ENCODE measurements at places on chromosomes 12 and 14.
A peak's percentile ranks its signal among the peaks of the same experiment; 100 is the strongest.

DNA sequence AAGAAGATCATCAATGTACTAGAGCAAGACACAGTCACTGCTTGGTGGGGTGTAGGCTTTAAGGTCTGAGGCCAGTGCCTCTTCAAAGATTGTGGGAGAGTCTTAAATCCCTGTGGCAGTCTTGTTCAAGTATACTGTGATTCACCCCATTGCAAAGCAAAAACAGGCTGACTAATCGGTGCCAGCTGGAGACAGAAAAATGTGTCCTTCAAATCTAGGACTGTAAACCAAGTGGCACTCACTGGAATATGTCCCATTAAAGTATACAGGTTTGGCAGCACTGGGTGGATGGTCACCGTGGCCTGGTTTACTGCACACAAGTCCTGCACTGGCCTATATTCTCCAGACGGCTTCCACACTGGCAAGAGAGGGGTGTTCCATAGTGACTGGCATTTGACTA, 1315.3 kb downstream of the TMEM121 start:
- DNase-seq = no peak

DNA sequence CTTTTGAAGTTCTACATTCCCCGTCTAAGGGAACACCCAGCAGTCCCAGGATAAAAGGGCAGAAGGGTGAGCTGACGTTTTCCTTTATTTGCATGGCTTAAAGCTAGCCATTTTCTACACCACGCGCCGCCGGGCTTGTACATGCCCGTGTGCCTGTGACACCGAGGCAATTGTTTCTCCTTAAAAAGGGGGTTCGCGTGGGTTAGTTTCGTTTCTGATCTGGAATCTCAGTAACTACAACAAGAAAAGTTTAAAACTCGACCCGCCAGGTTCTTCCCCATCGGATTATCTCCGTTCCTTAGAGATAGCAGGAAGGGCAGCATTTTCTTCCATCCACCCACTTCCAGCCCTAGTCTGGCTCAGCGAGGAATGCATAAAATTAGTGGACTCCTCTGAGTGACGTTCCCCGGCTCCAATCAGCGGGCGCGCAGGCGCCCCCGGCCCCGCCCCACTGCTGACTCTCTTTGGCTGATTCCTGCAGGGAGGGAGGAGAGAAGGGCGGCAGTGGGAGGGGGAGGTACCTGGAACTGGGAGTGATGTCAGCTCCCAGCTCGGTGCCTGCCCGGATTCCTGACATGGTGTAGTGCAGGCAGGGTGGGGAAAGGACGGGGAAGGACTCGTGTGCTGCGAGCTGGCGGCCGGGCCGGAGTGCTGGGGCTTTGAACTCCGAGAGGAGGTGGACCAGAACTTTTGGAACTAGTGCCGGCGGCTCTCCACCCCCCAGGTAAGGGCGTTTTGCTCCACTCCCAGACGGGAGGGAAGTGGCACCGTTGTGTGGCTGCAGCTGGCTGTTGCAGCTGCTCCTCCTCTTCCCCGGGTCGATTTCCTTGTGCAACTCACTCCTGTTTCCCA, at the start of gene PPFIBP1:
TSS of gene PPFIBP1 (plus strand) at position 565 of the 852 bp plus-strand sequence. CDS start 109,191 bp downstream, outside the sequence.
- DNase-seq = peak; percentile 92

- DNase-seq = peak; percentile 35
These were observed 88.4 kb downstream of the POLR3B start for GRCh38 chr12:106445959-106446358.

GRCh38 chr14:81234278-81234677, 13.5 kb upstream of the GTF2A1 start:
- DNase-seq = peak; percentile 15

- no peak for DNase-seq
These were observed 9.2 kb upstream of the HSP90AA1 start for GRCh38 chr14:102095871-102096568.

DNA sequence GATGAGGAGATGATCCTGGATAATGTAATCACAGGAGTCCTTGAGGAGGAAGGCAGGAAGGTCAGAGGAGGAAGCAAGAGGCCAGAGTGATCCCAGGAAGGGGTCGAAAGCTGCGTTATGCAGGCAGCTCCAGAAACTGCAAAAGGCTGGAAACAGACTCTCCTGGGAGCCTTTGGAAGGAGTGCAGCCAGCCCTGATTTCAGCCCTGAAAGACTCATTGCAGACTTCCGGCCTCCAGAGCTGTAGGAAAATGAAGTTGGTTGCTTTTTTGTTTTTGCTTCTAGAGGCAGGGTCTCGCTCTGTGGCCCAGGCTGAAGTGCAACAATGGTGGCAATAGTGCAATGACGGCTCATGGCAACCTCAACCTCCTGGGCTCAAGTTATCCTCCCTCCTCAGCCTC, 44.6 kb upstream of the FZD10 start:
- DNase-seq = no peak

- DNase-seq = peak; percentile 72
These were observed 165.8 kb downstream of the EMP1 start for GRCh38 chr12:13362260-13362841.

DNA sequence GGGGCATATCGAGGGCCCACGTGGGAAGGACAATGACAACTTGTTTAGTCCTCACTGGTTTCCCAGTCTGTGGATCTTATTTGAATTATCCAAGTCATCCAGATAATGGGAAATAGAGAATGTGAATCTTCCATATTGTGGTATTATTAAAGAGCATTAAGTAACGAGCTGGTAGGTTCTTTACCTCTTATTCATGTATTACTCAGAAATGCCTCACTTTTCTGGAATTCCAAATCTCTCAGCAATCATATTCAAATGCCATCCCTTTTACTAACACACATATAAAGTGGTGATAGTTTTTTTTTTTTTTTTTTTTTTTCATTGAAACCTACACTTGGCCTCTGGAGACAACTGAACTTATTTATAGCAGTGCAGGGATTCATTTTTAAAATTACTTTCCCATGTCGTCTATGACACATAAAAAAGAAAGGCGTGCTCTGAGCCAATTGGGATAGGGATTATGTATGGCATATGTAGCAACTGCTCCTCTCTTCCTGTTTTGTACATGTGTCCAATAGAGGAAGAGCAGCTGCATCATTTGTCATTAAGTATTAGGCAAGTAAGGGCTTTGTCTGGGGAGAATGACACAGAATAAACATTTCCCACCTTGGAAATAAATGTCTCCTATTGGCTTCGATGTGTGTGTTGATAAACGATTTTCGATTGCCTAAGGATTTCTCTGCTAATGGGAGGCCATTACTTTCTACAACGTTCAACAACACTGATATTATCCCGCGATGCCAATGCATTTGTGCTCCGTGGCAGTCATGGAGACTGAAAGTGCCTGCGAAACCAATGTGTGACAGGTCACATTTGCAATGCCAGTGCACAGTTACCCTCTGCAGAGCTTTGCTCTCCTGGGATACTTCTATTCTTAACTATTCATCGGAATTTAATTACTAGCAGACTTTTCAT, 78.6 kb upstream of the IFNG-AS1 start:
- DNase-seq = no peak

GRCh38 chr12:42208574-42208973, 29.5 kb downstream of the YAF2 start:
- DNase-seq = no peak

DNA sequence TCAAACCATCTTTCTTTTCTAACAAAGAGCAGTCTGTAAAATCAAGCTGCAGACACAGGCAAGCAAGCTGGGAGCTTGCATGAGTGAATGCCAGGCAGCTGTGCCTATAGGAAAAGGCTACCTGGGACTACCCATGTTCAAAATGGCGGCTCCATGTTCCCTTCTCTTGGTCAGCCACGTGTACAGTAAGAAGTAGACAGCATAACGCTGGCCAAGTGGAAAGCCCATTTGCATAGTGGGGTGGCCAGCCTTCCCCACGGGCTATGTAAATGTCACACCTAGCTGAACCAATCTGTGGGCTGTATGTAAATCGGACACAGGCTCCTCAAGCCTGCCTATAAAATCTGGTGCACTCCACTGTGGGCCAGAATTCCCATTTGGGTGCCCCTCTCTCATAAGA, 117.1 kb downstream of the SYT10 start:
- no peak for DNase-seq

DNA sequence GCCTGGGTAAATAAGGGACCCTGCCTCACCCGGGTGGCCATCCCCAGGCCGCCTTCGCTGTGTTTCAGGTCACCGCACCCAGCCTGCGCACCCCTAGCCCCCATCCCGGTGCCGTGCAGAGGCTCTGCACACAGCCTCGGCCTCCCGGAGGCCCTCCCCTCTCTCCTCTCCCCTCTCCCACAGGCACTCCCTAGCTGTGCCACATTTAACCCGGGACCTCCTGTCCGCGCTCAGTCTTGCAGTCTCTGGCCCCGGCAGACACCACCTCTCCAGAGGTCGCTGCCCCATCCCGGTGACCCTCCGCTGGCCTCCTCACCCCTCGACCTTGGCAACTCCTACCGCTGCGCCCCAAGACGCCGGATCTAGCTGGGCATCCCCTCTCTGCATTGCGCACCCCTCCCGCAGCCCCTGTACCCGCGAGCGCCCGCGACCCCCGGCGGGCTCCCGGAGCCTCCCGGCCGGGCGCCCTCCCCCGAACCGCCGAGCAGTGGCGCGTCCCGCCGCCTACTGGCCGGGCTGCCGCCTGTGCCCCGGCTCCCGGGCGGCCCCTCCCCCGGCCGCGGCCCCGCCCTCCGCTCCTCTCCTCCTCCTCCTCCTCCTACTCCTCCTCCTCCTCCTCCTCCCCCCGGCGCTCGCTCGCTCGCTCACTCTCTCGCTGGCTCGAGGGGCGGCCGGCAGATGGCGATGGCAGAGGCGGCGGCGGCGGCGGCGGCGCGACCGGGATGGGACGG, 120.7 kb downstream of the AACS start:
- peak; percentile 53 for DNase-seq

DNA sequence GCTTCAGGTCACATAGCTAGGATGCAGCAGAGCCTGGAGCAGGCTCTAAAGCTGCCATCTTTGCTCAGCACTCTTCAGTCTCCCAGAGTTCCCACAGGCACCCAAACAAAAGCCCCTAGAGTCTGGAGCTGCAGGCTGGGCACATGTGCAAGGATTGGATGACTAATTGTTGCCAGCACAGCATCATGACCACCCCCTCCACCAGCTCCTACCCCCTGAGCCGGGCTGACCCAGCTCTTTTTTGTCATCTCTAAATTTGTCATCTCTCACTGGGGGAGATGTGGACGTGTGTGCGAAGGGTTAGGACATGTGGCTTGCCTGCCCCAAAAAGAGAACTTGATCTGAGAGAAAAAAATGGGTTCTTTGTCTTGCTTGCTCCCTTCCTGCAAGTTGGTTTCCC, 4.3 kb upstream of the MMP19 start:
- DNase-seq = no peak

- peak; percentile 56 for DNase-seq
These were observed 371 bp upstream of the REM2 start for GRCh38 chr14:22882529-22883172.

- DNase-seq = no peak
These were observed 30.0 kb upstream of the WSCD2 start for GRCh38 chr12:108099073-108099472.

- DNase-seq = no peak
These were observed 12.9 kb upstream of the TUBA1A start for GRCh38 chr12:49201595-49202295.

- peak; percentile 16 for DNase-seq
These were observed 6.5 kb downstream of the C12orf43 start for GRCh38 chr12:121009741-121010140.

DNA sequence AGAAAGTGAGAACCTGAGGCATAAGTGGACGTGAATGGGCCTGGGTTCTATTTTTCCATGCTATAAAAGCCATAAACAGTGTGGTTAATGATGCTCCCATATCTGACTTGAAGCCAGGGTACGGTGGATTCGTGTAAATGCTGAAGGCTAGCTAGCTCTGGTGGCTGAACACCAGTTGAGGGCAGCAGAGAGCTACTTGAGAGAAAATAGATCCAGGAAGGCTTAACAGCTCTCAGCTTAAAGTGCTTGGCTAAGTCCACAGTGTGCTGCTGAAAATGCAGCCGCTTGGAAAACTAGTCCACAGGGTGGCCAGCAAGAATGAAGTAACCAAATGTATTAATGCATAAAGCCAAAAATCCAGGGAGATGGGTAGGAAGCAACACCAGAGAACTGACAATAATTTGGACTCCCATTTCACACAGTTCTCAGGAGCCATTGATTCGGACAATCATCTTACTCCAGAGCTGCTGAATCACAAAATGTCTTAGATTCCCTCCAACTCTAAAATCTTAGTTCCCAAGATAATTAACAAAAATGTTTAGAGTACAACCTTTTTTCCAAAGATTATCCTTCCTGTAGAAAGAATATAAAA, 15.0 kb upstream of the FOXG1 start:
- DNase-seq = peak; percentile 25

GRCh38 chr14:56294128-56294527, 175.9 kb downstream of the PELI2 start:
- DNase-seq = no peak

DNA sequence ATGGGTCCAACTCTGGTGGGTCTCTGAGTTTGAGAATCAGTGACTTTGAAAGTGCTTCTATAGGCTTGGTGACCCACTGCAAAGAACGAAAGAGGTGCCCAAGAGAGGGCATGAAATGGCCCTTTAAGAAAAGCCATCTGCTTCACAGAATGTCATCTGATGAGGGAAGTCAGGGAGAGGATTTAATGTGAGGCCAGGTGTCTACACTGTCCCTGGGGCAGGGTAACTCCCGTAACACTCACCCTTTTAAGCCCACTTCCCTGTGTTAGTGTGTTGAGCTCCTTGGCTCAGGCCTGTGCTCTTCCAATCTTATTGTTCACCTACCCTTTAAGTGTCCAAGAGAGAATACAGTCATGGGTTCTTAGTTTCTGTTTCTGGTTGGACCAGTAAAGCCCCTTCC, 16.4 kb upstream of the SRSF5 start:
- no peak for DNase-seq

GRCh38 chr12:53241623-53242412, 9.8 kb upstream of the RARG start:
- DNase-seq = no peak

- no peak for DNase-seq
These were observed 6.0 kb downstream of the PSMD9 start for GRCh38 chr12:121894633-121895032.

DNA sequence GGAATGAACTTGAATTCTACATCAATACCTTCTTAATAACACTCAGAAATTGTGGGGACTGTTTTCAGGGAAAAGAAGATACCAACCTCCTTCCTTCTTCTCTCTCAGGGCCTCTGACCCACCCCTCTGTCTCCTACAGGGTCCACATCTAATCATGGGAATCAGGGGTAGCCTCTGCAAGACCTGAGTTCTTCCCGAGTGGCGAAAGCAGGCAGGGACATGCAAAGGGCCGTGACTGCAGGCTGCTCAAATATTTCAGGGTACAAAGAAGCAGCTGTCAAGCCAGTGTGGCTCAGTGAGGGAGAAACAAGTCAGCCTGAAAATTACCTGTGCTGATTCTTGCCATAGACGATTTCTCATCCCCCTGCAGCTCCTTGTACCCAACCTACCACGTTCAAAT, 123.1 kb upstream of the PARP11 start:
- no peak for DNase-seq

GRCh38 chr14:104787736-104788135, 7.8 kb downstream of the AKT1 start:
- DNase-seq = no peak

- peak; percentile 98 for DNase-seq
These were observed 115.9 kb downstream of the NTN4 start for GRCh38 chr12:95674631-95675030.
